Renal pelvis (tissue), 12 donors: ENCODE measurements at places on chromosomes 16 and 17. TPM values are rescaled to one million over a fixed set of nuclear protein-coding genes. Genes with fewer than 3 reads are reported as not detected.

Gene RND2
- 4.2 TPM for polyA plus RNA-seq

Gene SLC47A2
- polyA plus RNA-seq, result 4.8 TPM

Gene ADAD2
- polyA plus RNA-seq, result 0.25 TPM

Gene GGT6
- polyA plus RNA-seq, result 9.5 TPM

Gene CDH8
- 4.9 TPM for polyA plus RNA-seq

Gene ABCC11
- polyA plus RNA-seq, result 0.53 TPM

Gene MVP
- polyA plus RNA-seq, result 24.2 TPM

Gene KRTAP4-1
- not detected for polyA plus RNA-seq

Gene ELMO3
- 6.9 TPM for polyA plus RNA-seq

Gene DNAI2
- polyA plus RNA-seq, result 0.40 TPM

Gene TEKT1
- polyA plus RNA-seq, result 0.71 TPM

Gene PLK1
- 31.7 TPM for polyA plus RNA-seq

Gene SOCS3
- polyA plus RNA-seq, result 7.1 TPM

DNA sequence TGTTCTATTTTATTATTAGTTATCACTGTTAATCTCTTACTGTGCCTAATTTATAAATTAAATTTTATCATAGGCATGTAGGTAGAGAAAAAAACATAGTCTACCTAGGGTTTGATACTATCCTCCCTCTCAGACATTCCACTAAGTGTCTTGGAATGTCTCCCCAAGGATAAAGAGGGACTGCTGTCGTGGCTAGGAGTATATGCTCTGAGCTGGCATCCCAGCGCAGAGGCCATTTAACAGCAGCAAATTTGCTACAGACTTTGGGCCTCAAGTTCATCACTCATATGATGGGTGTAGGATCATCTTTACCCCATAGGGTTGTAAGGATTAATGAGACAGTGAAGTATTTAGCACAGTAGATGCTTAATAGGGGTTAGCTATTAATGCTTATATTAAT lies 56.7 kb downstream of the ZFHX3 start:
- no peak for DNase-seq

DNA sequence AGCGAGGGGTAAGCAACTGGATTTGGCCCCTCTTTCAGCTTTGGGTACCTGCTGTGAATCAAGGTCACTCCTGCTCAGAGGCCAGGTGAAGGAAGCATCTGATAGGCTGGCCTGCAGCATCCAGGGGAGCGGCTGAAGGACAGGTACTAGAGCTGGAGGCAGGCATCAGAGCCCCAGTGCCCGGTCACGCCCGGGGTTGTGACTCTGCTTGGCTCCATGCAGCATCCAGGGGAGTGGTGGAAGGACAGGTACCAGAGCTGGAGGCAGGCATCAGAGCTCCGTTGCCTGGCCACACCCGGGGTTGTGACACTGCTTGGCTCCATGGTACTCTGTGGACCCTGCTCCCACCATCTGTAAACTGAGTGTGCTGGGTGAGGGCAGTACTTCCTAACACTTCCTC lies 189.7 kb downstream of the XYLT1 start:
- DNase-seq, result no peak

- no peak for DNase-seq
Observed at GRCh38 chr16:26391833-26392232, 674.9 kb upstream of the C16orf82 start.

GRCh38 chr16:66930189-66930588 lies 4.0 kb downstream of the CIAO2B start:
- DNase-seq, result no peak

- no peak for DNase-seq
Observed at GRCh38 chr16:76932541-76933211, 258.3 kb upstream of the MON1B start.

GRCh38 chr16:29857133-29857760 lies 5.8 kb downstream of the CDIPT start:
- no peak for DNase-seq

GRCh38 chr17:57948169-57948554 lies 7.0 kb downstream of the CUEDC1 start:
- DNase-seq, result no peak

DNA sequence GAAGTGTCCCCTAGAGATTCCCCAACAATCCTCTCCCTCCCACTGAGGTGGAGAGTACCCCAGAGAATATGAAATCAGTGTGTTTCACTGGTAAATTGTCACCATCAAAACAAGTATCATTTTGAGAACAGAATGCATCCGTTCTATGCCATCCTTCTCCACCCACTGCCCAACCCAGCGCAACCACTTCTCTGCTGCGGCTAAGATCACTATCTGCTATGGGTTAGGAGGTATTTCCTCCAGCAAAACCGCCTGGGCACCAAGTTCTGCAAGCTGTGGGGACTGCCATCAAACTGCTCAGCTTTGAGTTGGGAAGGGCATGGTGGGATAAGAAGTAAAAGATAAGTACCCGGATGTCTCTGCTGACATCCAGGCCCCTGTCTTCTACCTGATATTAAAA lies 24.4 kb downstream of the CNTNAP1 start:
- DNase-seq, result no peak

- no peak for DNase-seq
Observed at GRCh38 chr16:73232555-73233328, 184.8 kb upstream of the ZFHX3 start.

- no peak for DNase-seq
Observed at GRCh38 chr16:59878479-59878878, 1144.4 kb upstream of the GOT2 start.

DNA sequence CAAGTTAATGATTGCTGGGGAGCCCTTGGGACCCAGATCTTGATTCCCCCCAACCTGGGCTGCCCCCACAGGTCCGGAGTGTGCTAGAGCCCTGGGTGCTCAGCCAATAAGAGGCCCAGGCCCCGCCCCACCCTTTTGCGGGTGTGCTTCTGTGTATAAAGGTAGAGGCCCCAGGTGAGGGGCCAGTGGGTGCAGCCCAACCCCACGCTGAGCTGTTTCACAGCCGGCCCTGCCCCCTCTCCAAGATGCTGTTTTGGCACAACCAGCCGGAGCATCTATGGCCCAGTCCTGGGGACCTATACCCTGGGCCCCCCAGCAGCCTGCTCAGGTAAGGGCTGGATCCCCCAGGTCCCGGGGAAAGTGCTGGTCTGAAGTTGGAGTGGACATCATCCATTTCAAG lies 11.8 kb upstream of the STAC2 start:
- no peak for DNase-seq

- DNase-seq, result no peak
Observed at GRCh38 chr16:30456302-30456701, 10.6 kb upstream of the SEPHS2 start.

GRCh38 chr17:304461-304860 lies 48.1 kb downstream of the RPH3AL start:
- DNase-seq, result peak; percentile 70

DNA sequence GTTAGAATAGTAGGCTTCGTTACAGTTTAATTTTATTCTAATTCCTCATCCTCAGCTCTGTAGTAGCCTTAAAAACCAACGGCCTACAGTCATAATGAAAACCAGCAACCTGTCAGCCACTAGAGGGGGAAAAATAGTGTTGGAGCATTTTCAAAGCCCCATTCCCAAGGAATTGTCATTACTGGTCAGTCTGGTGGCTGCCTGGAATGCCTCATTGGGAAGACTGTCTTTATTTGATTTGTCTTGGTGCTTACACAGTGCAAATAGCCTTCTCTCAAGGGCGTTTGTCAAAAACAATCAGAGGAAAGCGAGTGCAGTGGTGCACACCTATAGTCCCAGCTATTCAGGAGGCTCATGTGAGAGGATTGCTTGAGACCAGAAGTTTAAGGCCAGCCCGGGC lies 4.7 kb downstream of the LPCAT2 start:
- no peak for DNase-seq

DNA sequence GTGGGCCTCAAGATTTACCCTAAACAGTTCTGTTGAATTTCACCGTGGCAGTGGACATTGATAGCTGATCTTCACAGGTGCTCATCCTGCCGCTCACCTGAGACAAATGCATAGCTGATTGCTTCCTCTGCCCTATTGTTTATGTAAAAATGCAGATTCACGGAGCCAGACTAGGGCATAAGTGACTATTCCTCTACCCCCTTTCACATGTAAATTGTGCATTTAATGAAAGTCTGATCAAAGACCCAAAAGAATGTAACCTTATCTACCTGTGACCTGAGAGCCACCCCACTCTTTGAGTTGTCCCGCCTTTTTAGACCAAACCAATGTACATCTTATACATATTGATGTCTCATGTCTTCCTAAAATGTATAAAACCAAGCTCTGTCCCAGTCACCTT lies 312.4 kb upstream of the CDH5 start:
- DNase-seq, result no peak

GRCh38 chr17:75854881-75855309 lies 240 bp downstream of the WBP2 start:
- DNase-seq, result no peak

DNA sequence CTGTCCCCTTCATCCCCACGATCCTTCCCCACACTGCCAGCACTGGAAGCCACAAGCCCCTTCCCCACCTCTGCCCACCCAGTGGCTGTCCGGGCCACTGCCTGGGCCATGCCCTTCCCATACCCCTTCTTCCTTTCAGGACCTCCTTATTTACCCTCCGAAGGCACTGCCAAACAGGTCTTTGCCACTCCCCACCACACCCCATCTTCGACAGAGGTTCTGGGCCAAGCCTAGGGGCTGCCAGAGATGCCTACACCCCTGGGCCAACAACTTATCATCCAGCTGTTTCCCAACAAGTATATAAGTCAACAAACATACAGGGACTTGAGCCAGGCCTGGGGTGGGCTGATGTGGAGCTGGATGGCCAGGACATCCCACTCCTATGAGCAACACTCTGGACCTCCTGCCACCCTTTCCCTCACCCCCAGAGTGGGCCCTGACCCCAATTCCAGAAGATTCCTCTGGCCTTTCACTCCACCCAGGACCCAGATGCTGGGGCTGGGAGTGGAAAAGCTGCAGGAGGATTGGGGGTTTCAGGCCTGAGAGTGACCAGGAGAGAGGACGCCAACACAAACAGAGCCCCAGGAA lies 1.5 kb upstream of the PPP1R1B start:
- DNase-seq, result no peak

DNA sequence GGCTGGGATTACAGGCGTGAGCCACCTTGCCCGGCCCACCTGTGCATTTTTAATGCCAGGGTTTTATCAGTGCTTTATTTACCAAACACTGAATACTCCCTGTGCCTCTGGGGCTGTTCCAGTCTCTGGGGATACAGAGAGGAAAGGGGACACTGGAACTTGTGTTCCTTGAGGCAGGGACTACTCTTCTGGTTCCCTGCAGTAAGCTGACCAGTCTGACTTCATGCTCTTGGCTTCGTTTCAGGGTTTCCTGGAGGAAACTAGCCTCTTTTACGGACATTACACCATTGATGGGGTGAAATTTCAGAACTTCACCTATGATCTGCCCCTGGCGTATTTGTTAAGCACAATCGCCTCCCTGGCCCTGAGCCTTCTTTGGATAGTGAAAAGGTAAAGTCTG lies 37.4 kb upstream of the COQ7 start:
- DNase-seq, result no peak

- no peak for DNase-seq
Observed at GRCh38 chr16:21167360-21167759, 8.9 kb downstream of the LDAF1 start.

DNA sequence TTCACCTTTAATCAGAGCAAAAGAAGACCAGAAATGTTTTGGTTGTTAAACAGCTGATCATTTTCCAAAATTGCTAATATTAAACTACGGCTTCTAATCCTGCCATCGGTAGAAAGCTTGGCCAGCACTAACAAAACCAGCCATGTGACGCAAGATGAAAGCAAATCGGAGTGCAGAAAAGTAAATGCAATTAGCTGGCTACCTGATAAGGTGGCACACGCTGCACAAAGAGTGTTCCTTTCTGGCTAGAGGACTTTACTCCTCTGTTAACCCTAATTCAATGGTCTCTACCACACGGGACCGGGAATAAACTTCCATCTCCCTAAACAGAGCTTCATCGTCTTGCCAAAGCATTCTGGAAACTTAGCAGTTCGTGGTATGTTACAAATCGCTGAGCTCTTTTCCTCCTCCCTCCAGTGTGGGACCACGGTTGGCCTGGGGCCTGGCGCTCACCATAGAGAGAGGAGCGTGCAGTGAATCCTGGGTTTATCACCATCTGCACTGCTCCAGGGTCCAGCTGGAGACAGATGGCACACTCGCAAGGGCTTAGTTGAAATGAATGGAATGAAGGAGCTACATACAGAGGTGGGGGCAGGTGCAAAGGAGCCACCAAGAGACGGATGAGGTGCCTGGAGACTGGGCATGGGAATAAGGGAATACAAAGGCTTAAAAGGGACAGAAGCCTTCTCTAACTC lies 10.1 kb upstream of the COG1 start:
- no peak for DNase-seq

DNA sequence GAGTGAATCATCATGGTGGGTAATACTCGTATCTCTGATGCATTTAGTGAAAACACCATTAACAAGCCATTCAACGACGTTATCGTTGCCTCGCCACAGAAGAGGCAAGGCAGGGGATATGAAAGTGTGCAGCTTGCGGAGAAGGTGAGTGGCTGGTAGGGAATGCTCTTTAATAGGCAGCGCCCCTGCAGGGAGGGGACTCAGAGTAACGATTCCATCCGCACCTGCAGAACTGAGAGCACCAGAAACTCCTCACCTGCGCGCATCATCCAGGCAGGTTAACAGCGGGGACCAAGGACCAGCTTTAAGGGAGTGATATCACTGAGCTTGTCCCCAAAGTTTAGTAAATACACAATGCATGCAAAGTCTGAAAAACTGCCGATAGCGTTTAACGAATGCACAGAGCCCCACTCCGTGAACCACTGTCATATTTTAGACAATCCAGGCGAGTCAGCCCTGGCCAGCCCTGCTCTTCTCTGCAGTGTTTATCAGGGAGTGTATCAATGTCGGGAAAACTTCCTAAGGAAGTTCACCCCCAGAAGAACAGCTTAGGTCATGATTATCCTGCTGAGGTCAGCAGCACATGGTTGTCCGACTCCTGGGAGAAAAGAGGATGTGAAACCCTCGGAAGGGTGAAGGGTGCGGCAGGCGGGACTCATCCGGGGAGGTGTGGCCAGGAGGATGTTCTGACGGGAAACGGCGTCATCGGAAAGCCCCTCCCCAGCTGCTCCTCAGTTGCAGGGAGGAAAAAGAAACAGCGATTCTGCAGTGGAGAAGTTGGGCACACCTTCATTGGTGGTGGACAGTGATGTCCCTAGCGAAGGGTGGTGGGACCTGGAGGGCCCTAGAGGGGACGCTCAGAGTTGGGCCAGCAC lies 68.5 kb upstream of the DNAH17 start:
- DNase-seq, result no peak

GRCh38 chr17:18318117-18318516 lies 3.0 kb downstream of the SMCR8 start:
- no peak for DNase-seq

- no peak for DNase-seq
Observed at GRCh38 chr17:77045441-77046041, 95.2 kb upstream of the SEC14L1 start.

GRCh38 chr16:51854401-51854951 lies 692.5 kb downstream of the TOX3 start:
- DNase-seq, result no peak

- no peak for DNase-seq
Observed at GRCh38 chr17:50518384-50519023, 10.3 kb downstream of the MYCBPAP start.
